Stimulated activated CD4-positive, alpha-beta T cell treated with anti-CD3 and anti-CD28 coated beads, TNF-alpha, amount 100 ng/mL, for 4 hours (primary cell): ENCODE measurements at places on chromosomes 2 and 18.

- DNase-seq: no peak
Measured at GRCh38 chr2:11212645-11213044, 57.4 kb downstream of the SLC66A3 start.

DNA sequence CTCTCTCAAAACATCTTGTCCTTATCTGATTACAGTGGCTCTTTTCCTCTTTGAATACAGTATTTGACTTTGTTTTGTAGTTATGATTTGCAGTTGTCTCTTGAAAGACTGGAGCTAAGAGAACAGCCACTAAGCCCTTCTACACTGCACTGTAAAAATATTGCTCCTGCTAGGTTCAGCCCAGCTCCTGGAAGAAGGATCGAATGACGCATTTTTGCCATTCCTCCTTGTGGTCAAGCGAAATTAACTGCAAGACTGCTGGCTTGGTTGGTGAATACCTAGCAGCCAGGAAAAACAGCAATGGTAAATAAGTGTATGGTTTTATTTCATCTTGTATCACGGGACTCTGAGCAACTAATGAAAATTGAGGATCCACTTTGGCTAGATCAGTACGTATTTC lies 407.8 kb upstream of the CDH2 start:
- no peak for DNase-seq

GRCh38 chr2:138239902-138240491 lies 261.6 kb upstream of the SPOPL start:
- DNase-seq: no peak

- DNase-seq: no peak
Measured at GRCh38 chr2:238513346-238513745, 86.6 kb downstream of the ASB1 start.

DNA sequence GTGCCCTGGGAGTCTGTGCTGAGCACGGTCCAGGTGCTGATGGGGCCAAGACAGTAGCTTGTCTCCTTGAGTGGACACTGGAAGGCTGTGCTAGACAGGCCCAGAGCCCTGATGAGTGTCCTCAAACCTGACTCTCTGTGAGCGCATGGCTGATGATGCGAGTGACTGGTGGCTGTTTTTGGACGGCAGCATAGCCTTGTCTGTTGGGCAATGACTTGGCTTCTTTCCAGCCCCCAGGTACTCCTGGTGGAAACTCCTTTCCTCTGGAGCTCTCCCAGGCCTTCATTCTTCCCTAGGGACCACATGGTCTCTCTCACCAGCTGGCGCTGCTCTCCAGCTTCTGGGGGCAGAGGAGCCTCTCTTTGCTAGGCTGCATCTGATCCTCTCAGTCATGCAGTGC lies 207.6 kb upstream of the SMIM21 start:
- DNase-seq: no peak

GRCh38 chr2:119119076-119119785 lies 39.3 kb downstream of the C1QL2 start:
- DNase-seq: no peak

DNA sequence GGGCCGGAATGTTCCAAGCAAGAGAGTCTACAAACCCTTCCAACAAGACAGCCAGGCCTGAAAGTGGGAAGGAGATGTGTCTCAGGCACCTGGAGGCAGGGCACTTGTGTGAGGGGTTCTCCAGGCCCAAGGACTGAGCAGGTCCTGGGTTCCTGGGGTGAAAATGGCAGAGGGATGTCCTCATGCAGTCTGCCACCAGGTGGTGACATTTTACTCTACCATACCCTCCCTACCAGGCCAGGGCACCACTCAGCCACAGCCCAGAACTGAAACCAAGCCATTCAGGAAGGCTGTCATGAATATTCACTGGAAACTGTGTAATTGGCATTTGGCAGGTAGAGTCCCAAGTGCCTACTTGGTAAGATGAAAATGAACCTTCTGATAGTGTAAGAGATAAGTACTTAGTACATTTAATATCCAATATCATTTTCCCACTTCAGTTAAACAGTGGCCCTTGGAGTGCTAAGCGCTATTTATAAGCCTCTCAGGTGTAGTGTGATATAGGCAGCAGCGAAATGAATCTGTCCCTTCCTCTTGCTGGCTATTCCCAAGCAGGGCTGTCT lies 185.1 kb downstream of the MYO5B start:
- no peak for DNase-seq

- DNase-seq: no peak
Measured at GRCh38 chr2:28349546-28350165, 43.0 kb upstream of the FOSL2 start.

- DNase-seq: no peak
Measured at GRCh38 chr2:49177194-49177593, 22.9 kb upstream of the FSHR start.

DNA sequence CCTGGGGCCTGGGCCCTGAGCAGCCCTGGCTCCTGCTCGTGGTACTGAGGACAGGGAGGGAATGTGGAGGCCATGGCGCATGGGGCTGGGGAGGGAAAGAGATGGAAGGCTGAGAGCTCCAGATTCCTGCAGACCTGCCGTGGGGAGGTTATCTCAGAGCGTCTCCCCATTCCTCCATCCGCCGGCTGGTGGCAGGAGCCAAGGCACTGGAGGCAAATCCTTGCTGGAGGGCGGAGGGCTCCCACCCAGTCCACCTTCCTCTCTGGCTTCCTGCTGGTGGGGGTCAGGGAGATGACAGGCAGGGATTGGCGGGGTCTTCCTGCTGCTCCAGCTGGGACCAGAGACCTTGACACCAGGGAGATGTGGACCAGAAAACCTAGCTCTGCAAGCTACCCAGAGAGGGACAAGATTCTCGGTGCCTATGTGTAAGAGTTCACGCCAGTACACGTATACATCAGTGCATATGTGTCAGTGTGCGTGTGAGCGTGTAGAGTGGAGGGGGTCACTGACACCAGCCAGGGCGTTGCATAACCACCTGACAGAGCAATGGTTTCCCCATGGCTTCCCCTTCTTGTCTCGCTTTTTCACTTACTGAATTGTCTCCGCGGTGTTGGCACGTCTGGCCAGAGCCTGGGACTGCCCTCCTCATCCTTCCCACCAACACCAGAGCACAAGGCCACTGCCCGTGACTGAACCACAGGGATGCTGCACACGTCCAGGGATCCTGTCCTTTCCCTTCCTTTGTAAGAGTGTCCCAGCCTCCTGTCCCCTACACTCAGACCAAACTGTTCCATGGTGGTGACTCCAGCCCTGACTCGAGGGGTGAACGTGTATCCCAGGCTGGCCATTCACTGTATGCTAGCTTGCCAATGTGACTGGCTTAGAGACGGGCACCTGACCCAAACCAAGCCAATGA lies 15.8 kb upstream of the SEMA4C start:
- DNase-seq: no peak

DNA sequence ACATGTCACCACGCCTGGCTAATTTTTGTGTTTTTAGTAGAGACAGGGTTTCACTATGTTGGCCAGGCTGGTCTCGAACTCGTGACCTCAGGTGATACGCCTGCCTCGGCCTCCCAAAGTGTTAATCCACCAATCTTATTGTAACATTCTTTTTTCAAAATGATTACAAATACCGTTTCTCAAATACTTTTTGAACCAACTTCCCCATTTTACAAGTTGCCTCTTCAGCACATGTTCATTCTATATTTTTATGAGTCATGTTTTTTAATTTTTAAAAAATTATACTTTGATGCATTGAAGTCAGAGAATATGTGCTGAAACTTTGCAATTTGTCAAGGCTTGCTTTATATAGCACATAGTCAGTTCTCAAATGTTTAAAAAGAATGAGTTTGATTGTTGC lies 58.2 kb downstream of the QPCT start:
- DNase-seq: no peak

GRCh38 chr18:56799756-56800155 lies 148.6 kb downstream of the WDR7 start:
- DNase-seq: no peak

GRCh38 chr2:43128559-43128955 lies 97.8 kb downstream of the ZFP36L2 start:
- DNase-seq: no peak

DNA sequence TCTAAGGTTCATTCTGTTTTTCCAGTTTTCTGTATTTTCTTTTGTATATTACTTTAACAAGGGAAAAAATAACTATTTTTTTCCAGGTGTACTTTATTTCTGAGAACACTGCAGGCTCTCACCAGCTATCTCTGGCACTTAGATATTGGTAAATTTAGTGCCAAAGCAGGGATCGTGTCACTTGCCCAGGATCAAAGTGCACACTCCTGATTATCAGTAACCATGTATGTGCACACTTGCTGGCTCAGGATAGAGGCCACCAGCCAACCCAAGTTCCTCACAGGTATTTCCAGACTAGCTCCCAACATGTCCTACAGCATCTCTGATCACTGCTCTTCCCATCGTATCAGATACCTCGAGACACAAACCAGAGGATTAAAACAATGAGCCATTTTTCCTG lies 5.8 kb upstream of the FZD5 start:
- no peak for DNase-seq

- DNase-seq: no peak
Measured at GRCh38 chr2:165582409-165582808, 112.9 kb downstream of the CSRNP3 start.

GRCh38 chr2:46748735-46749531 lies 166.7 kb downstream of the MCFD2 start:
- DNase-seq: no peak

GRCh38 chr18:74516271-74517235 lies 17.7 kb upstream of the CNDP1 start:
- DNase-seq: no peak

DNA sequence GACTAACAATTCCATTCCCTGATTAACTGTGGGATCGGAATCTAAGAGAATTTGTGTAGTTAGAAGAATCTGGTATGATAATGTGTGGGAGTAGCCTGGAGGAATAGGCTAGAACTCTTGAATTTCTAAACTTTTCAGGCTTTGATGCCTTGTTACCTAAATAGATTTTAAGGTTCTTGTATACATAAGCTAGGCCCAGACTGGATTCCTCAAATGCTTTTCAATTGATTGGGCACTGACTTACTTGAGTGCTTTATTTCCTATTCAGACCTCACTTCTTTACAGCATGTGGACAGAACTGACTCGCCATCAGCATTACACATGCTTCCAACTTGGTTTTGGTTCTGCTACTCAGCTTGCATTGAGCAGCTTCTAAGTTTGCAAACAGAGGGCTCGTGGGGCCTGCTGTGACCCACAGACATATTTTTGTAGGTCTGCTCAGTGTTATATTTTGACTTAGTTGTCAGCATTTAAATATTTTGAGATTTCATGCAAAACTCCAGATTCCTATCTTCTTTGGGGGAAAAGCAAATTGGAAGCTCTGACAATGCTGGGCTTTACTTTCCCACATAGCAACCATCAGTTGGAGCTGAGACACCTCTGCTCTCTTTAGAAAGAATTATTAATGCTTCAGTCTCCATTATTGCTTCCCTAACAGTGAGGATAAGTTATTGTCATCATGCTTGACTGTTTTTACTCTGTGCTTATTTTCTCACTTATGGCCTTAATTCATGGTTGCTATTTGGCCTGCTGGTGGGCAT lies 5.7 kb downstream of the PARD3B start:
- DNase-seq: no peak

DNA sequence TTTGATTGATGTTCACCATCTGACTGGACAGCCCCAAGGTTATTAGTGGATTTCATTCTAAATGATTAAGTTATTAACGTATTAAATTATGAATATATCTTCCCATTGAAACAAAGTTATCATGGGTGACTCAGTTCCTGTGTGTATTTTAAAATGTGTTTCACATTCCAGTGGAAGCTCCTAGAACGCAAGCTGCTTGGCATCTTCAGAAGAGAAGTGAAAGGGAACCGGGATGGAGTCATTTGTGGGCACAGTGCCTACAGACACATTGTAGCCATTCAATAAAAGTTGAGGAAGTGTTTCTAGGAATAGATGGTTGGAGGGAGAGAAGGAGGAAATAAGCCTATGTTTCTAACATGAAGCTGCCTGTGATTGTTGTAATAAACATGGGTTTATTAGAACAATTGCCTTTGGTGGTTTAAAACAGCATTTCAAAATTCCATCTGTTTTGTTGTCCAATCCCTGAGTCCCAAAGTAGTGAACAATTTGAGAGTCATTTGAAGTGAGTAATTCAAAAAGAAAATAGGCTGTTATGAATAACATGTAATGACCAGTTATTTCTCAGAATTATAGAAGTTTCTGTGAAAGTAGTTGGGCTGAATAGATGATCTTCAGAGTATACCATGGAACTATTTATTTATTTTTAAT lies 143.5 kb downstream of the PKP4 start:
- DNase-seq: no peak

DNA sequence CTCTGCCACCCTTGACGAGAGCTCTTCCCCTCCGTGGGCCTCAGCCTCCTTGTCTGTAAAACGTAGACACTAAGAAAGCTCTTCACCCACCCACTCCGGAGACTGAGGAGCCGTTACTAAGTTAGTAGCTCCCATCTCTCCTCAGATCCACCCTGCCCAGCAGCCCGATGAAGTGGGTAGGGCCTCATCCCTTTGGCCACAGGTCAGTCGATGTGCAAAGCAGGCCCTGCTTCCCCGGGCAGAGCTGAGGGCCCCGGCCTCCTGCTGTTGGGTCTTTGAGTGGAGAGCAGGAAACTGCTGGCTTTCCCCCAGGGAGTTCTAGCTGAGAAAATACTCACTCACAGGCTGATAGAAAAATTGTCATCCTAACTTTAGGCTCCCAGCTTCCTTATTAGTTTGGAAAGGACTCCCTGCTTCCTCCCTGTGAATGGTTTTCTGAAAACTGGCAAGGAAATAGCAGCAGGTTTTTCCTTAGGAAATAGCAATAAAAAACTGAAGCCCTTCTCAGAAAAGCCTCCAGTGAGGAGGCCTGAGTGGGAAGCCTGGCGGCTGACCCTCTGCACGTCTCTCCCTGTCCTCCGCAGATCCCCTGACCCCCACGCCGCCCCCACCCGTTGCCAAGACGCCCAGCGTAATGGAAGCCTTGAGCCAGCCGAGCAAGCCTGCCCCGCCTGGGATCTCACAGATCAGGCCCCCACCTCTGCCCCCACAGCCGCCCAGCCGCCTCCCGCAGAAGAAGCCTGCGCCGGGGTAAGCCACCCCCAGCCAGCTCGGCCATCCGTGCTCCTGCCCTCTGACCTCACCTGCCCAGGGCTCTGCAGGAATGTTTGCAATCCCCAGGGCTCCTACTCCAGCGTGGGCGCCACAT lies 30.2 kb downstream of the ITGB1BP1 start:
- DNase-seq: no peak

- DNase-seq: no peak
Measured at GRCh38 chr2:147247749-147248148, 597.1 kb upstream of the ACVR2A start.
